ENCODE measurements at places on chromosomes 12 and 14.

- DNase-seq: no peak
These were observed 39.8 kb downstream of the RNF34 start for GRCh38 chr12:121439715-121440114.

DNA sequence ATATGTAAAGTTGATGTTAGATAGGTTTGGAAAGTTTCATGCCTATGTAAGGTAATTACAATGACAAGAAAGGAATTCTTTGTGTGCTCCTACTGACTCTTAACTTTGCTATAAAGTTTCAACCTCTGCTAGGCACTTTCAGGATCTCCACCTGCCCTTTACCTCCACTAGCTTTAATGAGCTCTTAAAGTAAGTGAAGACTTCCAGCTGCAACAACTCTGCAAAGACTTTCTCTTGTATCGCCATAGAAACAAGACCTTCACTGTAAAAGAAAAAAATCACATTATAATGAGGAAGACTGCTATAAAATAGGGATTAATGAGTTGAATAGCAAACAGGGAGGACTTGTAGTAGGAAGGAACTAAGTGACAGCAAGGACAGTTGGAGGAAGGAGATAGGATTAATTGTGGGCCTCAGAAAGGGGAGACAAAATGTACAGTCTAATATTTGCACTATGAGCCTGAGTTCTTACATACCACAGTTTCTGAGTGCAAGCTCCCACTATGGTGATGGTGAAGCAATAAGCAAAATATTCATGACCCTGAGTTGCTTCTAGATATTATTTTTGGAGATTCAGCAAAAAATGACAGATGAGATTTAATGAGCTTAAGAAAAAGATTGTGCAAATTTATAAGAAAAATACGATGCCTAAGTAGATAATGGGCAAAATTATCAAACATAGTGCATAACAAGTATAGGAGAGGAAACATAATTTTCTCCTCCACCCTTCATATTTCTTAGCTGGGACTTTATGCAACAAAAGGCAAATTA lies 66.7 kb downstream of the DHRS2 start:
- DNase-seq: no peak

GRCh38 chr12:57865084-57865751 lies 18.7 kb upstream of the CTDSP2 start:
- DNase-seq: no peak

- DNase-seq: no peak
These were observed 274.5 kb downstream of the DACT1 start for GRCh38 chr14:58912287-58912686.

GRCh38 chr12:126358806-126359205 lies 1293.6 kb downstream of the AACS start:
- DNase-seq: no peak

- no peak for DNase-seq
These were observed 49.6 kb downstream of the ST8SIA1 start for GRCh38 chr12:22284871-22285270.

GRCh38 chr14:71555654-71556559 lies 376.3 kb upstream of the RGS6 start:
- DNase-seq: peak; percentile 95

GRCh38 chr12:108193917-108194316 lies 64.8 kb downstream of the WSCD2 start:
- peak; percentile 12 for DNase-seq

GRCh38 chr14:22143363-22143762 lies 445.7 kb downstream of the DAD1 start:
- DNase-seq: no peak

DNA sequence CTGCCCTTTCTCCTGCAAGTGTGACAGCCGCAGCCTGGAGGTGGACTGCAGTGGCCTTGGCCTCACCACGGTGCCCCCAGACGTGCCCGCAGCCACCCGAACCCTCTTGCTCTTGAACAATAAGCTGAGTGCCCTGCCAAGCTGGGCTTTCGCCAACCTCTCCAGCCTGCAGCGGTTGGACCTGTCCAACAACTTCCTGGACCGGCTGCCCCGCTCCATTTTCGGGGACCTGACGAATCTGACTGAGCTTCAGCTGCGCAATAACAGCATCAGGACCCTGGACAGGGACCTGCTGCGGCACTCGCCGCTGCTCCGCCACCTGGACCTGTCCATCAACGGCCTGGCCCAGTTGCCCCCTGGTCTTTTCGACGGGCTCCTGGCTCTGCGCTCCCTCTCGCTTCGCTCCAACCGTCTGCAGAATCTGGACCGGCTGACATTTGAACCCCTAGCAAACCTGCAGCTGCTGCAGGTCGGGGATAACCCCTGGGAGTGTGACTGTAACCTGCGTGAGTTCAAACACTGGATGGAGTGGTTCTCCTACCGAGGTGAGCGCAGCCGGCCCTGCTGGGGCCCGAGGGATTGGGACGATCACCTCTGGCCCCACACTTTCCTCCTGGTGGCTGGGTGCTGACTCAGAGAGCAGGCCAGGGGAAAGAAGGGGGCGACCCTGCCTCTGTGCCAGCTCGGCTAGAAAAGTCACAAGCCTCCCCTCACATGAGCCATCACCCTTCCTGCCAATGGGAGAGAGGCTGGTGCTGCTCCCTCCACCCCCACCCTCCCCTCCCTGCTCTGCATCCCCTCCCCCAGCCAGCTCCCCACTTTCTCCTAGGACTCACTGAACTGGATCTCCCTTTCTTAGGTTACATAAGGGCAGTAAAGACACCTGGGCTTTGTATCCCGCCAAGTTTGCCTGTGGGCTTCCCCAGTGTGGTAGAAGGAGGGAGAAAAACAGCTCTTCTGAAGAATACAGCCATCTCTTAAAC lies 10.9 kb downstream of the LRTM2 start:
- no peak for DNase-seq

- no peak for DNase-seq
These were observed 68.2 kb downstream of the E2F7 start for GRCh38 chr12:76997011-76997780.

DNA sequence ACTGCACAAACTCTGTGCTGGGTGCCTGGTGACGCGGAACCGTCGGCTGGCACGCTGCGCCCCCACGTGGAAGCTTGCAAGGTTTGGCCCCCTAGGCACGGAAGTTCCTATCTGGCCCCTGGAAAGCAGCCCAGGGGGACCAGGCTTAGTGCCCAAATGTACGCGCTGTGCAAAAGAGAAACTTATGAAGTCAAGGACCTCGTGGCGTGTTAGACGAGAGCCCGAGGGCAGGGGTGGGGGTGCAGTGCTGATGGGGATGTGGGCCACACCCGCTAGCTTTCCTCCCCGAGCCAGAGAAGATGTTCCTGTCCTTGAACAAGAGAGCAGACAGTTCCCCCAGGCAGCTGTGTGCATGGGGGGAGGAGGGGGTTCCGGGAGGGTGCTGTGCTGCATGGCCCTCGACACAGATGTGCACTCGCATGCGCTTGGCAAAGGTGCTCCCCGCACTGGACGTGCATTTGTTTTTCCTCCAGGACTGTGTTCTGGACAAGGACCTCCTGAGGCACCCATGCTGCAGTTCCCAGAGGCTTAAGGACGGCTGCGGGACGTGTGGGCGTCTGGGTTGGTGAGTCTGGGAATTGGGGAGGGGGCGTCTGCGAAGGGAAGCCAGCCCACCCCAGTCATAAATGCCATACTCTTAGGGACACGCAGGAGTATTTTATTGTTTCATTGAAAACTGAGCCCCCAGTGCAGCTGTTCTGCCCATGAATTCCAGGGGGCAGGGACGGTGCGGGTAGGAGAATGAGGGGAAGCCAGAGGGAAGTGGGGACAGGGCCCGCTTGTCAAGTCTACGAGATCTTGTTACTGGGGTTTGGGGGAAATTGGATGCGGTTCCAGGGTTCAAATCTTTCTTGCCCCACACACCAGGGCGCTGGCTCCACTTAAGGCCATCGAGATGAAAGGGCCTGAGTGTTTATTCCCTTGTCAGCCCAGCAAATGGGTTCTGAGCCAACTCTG lies 80.0 kb downstream of the NTF3 start:
- no peak for DNase-seq

GRCh38 chr12:19910681-19911080 lies 457.7 kb upstream of the PDE3A start:
- DNase-seq: no peak

- no peak for DNase-seq
These were observed 312.1 kb downstream of the ITPR2 start for GRCh38 chr12:26520869-26521268.

GRCh38 chr14:101410126-101410525 lies 151.2 kb upstream of the DIO3 start:
- DNase-seq: peak; percentile 33

GRCh38 chr14:100701314-100701713 lies 25.4 kb upstream of the DLK1 start:
- DNase-seq: no peak

DNA sequence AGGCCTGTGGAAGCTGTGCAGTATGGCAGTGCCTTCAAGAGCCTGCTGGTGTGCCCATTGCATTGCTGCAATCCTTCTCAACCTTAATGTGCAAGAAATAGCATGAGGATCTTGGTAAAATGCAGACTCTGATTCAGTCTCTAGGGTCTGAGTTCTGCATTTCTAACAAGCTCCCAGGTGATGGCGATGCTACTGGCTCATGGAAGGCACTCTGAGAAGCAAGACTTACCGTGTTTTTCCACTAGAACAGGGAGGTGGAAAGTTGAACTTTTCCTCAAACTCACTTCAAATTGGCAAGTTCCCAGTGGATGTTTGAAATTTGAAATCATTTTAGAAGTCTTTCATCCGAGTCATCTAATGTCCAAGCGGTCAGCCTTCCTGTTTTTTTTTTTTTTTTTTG lies 55.5 kb downstream of the MYRFL start:
- no peak for DNase-seq
